Right hindlimb (tissue), 1 donor: ENCODE measurements at places on chromosomes 1 and 21.

DNA sequence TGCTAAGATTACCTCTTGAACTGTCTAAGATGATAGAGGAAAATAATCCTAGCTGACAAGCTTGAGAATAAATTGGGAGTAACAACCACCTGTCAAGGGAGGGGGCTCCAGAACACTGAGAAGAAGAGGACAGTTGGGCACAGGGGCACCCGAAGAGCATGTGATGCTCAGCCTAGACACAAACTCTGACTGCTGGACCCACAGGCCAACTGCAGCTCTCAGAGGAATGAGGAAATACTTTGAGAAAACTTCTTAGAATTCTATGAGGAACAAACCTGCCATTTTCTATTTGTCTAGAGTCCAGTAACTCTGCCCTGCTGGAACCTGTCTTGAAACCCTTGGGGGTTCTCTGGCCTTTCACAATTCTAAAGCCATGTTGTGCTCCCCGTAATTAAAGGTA lies 124.1 kb upstream of the KCNK2 start:
- no peak for DNase-seq

- no peak for DNase-seq
Measured at GRCh38 chr21:32977216-32977615, 48.5 kb upstream of the OLIG2 start.

- DNase-seq: no peak
Measured at GRCh38 chr1:107171333-107171732, 30.5 kb downstream of the NTNG1 start.

DNA sequence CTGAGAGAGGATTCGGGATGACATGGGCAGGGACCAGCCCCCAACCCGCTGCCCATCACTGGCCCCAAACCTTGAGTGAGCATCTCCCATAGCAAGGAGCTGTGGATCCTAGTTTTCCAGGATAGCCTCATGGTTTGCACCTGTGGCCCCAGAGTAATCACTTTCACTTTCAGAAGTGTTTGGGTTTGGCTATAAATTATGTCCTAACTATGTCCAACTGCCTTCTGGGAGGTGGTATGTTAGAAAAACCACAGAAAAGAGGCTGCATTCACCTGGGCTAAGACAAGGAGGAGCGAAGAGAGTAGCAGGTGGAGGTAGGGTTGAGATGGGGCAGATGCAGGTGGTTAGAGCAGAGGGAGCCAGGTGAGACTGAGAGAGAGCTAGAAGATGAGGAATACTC lies 19.4 kb upstream of the CLIC6 start:
- no peak for DNase-seq

DNA sequence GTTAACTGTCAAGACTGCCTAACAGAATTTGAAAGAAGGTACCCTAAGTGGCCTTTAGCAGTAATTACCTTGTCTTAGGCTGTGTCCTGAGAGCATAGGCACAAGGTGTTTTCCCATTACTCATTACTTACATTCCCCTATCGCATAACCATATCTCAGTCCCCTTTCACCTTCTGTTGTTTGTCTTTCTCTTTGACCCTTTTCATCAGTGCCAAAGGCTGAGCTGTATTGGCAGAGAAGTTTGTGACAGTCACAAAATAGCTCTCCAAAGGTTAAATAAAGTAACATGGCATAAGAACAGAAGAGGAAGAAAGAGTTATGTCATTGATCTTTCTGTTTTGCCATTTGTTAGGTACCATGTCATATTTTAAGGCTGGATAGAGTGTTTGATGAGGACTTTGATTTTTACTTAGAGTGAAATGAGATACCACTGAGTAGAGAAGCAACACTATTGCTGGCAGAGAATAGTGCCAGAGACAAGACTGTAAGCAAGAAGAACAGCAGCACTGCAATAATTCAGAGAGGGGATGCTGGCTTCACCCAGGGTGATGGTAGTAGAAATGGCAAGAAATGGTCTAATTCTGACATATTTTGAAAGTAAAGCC lies 497.8 kb downstream of the TTLL7 start:
- no peak for DNase-seq

GRCh38 chr1:54122135-54122751 lies 30.6 kb downstream of the CDCP2 start:
- DNase-seq: no peak
